ENCODE measurements at places on chromosomes 7 and 10. TPM values are rescaled to one million over a fixed set of nuclear protein-coding genes. Genes with fewer than 3 reads are reported as not detected.

- H3K27ac ChIP-seq, result no peak overlapping the region
- DNase-seq, result peak; percentile 43
- peaks cover 4% of the 10 kb centered on the region for H3K27me3 ChIP-seq
Observed at GRCh38 chr7:156892081-156892800, 742 bp downstream of the LMBR1 start.

DNA sequence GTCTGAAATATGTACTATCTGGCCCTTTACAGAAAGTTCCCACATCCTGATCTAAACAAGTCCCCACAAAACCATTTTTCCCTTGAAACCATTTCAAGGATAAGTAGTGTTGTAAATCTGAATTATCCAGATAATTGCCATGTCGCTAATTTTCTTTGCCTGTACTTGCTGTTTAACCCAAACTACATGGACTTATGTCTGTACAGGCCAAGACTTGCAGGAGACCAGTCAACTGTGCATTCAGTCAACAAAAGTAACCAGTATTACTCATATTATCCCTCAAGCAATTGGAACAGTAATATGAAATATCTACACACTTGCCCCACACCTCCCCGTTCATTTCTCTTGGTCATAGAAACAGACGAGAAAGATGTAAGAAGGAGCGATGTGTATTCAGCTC, 347.8 kb upstream of the NFE2L3 start:
- no peaks in the 10 kb centered on the region for H3K36me3 ChIP-seq
- H3K4me3 ChIP-seq, result no peak overlapping the region
- no peak overlapping the region for H3K27ac ChIP-seq
- H3K27me3 ChIP-seq, result no peaks in the 10 kb centered on the region
- H3K4me1 ChIP-seq, result peaks cover 8% of the 10 kb centered on the region

GRCh38 chr7:9719303-9719702, 1254.4 kb upstream of the PHF14 start:
- no peak overlapping the region for H3K27ac ChIP-seq
- peaks cover 19% of the 10 kb centered on the region for H3K4me1 ChIP-seq
- no peak overlapping the region for H3K4me3 ChIP-seq
- DNase-seq, result no peak
- no peaks in the 10 kb centered on the region for H3K27me3 ChIP-seq

The PLPP4 gene
- not detected for total RNA-seq

GRCh38 chr7:19362099-19362498, 216.9 kb upstream of the FERD3L start:
- no peaks in the 10 kb centered on the region for H3K27me3 ChIP-seq
- H3K36me3 ChIP-seq, result no peaks in the 10 kb centered on the region
- no peak overlapping the region for H3K27ac ChIP-seq
- H3K4me3 ChIP-seq, result no peak overlapping the region
- H3K4me1 ChIP-seq, result peaks cover 11% of the 10 kb centered on the region

DNA sequence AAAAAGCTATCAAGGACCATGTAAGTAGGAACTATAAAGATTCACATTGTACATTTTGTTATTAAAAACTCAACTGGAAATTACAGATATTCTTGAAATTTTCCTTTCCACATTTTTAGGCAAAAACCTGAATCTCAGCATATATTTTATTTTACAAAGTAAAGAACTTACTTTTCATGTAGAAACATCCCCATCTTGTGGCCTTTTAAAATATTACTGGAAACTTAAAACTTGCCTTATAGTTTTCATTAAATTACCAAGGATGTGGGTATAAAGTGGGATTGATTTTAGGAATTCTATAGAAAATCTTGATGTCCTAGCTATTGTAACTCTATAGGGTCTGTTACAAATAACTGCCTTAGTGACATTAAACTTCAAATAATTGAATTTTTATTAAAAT, 10.6 kb downstream of the DBF4 start:
- no peak overlapping the region for H3K27ac ChIP-seq
- H3K27me3 ChIP-seq, result no peaks in the 10 kb centered on the region
- H3K36me3 ChIP-seq, result peaks cover 16% of the 10 kb centered on the region

The SPDYE2B gene
- total RNA-seq, result not detected

DNA sequence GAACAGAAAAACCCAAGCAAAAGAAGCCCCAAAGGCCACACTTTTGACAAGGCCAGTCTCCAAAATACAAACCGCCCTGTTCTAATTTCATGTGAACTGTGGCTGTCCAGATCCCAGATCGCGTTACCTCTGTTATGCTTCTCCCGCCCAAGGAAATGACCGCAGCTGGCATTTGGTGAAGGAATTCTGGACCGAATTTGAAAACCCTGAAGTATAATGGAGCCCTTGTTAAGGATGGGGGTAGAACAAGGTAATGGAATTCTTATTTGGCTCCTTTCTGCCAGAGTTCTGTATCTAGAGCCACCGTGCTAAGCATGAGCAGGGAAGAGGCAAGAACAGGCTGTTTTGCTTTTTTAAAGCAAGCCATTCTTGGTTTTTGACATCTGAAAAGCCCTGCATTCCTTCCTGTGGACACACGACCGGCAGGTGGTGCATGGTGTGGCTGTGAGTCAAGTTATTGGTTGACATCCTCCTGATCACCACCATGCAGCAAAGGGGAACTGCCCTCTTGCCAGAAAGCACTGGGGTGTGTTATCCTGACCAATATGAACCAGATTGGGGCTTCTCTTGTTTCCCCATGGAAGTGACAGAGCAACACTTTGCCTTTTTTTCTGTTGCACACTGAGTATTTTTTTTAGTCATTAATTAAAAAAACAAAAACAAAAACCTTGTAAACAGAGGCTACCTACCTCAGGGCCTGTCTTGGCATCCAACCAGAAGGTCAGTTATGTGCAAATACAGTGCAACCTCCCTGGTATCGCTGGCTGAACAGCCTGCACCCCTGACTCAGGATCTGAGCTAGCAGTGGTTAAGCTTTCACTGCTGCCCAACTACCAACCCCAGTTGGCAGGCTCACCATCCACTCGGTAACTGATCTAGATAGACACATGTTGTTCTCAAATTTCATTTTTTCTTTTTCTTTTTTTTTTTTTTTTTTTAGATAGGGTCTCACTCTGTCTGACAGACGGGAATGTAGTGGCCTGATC, 14.2 kb downstream of the UCMA start:
- H3K27me3 ChIP-seq, result no peaks in the 10 kb centered on the region
- peaks cover 6% of the 10 kb centered on the region for H3K4me1 ChIP-seq
- peaks cover 5% of the 10 kb centered on the region for H3K36me3 ChIP-seq
- H3K27ac ChIP-seq, result no peak overlapping the region

DNA sequence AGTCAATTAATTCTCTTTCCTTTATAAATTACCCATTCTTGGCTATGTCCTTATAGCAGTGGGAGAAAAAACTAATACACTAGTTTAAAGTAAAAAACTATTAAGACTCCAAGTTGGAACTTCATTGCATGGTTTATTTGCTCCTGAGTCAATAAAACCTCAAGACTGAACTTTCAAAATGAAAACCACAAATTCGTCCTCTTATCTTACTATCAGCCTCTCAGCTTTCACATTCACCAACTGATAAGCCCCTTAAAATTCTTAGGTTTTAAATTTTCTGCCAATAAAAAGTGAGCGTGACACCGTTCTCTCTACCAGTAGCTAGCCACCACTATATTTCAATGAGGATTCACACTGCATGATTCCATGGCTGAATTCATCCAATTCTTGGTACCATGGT, 346.4 kb upstream of the NPSR1 start:
- no peaks in the 10 kb centered on the region for H3K27me3 ChIP-seq
- peaks cover 7% of the 10 kb centered on the region for H3K36me3 ChIP-seq
- H3K4me1 ChIP-seq, result no peaks in the 10 kb centered on the region
- H3K4me3 ChIP-seq, result no peak overlapping the region

- H3K27me3 ChIP-seq, result peaks cover 50% of the 10 kb centered on the region
- H3K4me1 ChIP-seq, result peaks cover 7% of the 10 kb centered on the region
- no peak overlapping the region for H3K27ac ChIP-seq
- peaks cover 3% of the 10 kb centered on the region for H3K36me3 ChIP-seq
- peak overlapping the region; percentile 77 for H3K4me3 ChIP-seq
Observed at GRCh38 chr7:22356010-22356691, 803 bp downstream of the RAPGEF5 start.

The DNAJC9 gene
- total RNA-seq, result 74.8 TPM

DNA sequence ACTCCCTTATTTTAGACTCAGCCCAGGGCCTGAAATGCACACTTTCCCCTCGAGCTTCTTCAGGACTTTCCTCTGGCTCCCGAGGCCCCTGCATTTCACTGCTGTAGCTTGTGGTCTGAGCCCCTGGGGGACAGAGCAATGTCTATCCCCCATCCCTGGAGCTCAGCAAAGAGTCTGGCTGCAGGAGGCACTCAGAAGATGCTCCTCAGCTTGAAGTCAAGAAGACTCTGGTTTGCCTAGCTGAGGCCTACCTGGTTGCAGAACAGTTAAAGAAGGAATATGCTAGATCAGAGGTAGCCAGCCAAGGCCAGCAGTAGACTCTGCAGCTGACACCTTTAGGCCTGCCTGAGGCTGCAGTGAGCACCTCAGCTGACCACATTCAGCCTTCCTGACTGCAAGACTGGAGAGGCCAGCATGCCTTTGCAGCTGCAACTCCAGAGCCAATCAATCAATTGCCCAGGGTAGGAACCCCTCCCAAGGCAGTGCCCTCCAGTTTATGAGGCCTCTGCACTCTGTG, 36.9 kb upstream of the IKZF1 start:
- DNase-seq, result no peak
- H3K27ac ChIP-seq, result no peak overlapping the region
- no peak overlapping the region for H3K4me3 ChIP-seq
- no peaks in the 10 kb centered on the region for H3K36me3 ChIP-seq
